ENCODE measurements at places on chromosomes 6 and 20.

- DNase-seq: no peak
These were observed 670.6 kb downstream of the CD109 start for GRCh38 chr6:74366634-74367033.

GRCh38 chr6:163876391-163876790 is 461.9 kb downstream of the QKI start:
- DNase-seq: no peak

- DNase-seq: no peak
These were observed 671.7 kb upstream of the NRSN1 start for GRCh38 chr6:23454080-23454976.

GRCh38 chr6:158605266-158605878 is 39.2 kb downstream of the DYNLT1 start:
- DNase-seq: peak; percentile 75

GRCh38 chr6:3284436-3284876 is 25.7 kb downstream of the PSMG4 start:
- no peak for DNase-seq

- no peak for DNase-seq
These were observed 49.1 kb downstream of the SYTL3 start for GRCh38 chr6:158698931-158699330.

All from retina (tissue), 1 donor.